Inflammatory macrophage (primary cell): ENCODE measurements at places on chromosomes 11 and 22.

GRCh38 chr11:86196913-86197312 is 47.6 kb upstream of the EED start:
- DNase-seq: no peak

GRCh38 chr22:39920134-39920743 is 19.4 kb downstream of the GRAP2 start:
- no peak for DNase-seq

- DNase-seq: peak; percentile 65
Observed at GRCh38 chr11:4190098-4190497, 95.5 kb downstream of the RRM1 start.

- no peak for DNase-seq
Observed at GRCh38 chr11:95485115-95485900, 254.3 kb upstream of the SESN3 start.

DNA sequence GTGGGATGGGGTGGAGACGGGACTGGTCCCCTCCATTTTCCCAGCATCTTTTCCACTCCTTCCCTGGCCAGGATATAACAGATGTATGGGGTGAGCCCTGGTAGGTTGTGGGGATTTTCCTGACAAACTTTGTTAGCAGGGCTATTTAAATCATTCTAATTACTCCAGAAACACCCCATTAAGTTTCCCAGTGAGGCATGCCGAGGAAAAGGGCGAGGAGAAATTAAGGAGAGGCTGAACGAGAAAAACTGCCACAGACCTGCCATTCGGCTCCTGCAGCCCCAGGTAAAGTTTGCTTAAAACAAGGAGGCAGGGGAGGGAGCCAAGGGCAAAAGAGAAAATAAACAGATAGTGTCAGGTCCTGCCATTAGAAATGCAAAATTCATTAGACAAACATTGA is 428.2 kb downstream of the BUD13 start:
- no peak for DNase-seq

- no peak for DNase-seq
Observed at GRCh38 chr11:45667929-45668680, 2.7 kb upstream of the CHST1 start.

DNA sequence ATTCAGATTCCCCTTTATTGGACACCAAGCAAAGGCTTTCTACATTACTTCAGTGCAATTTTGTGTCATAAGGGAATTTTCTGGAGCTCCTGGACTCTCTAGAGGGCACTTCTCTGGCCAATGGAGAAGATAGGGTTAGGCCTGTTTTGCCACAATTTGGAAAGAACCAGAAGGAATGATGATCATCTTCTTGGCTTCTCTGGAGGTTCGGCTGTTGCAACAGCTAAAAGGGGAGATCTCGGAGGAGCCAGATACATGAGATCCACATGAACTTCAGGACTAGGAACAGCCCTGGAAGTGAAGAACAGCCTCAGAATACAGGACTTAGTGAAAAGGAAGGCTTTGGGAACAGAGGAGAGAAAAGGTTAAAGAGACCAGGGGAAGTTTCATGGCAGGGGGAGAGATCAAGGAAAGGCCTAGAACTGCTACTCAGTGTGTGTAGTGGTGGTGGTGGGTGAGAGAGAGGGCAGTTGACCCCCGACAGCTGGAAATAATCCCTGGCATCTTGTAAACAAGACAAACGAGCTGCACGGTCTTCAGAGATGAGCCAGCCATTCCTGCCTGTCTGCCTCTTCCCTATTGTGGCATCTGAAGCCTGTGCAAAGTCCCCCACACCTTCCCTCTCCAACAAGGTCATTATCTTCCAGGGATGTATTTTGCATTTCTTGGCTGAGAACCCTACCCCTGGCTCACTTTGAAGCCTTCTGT is 83.8 kb downstream of the CCDC81 start:
- no peak for DNase-seq

DNA sequence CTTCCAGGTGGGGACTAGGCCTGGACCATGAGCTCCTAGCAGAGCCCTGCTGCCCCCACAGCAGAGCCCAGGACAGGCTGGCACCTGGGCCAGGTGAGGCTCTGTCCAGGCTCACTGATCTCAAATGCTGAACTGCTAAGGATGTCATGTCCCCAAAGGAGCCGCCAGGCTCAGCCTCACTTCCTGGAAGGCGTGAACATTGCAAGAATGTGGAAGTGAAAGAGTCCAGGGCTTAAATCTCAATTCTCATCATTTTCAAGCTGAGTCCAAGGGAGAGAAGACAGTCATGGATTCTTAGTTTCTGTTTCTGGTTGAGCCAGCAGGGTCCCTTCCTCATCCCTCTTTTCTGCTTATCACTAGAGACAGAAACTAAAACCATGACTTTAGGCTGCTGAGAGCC is 5.0 kb downstream of the ASCL2 start:
- DNase-seq: peak; percentile 86

- no peak for DNase-seq
Observed at GRCh38 chr11:76047766-76048165, 158.5 kb downstream of the WNT11 start.

DNA sequence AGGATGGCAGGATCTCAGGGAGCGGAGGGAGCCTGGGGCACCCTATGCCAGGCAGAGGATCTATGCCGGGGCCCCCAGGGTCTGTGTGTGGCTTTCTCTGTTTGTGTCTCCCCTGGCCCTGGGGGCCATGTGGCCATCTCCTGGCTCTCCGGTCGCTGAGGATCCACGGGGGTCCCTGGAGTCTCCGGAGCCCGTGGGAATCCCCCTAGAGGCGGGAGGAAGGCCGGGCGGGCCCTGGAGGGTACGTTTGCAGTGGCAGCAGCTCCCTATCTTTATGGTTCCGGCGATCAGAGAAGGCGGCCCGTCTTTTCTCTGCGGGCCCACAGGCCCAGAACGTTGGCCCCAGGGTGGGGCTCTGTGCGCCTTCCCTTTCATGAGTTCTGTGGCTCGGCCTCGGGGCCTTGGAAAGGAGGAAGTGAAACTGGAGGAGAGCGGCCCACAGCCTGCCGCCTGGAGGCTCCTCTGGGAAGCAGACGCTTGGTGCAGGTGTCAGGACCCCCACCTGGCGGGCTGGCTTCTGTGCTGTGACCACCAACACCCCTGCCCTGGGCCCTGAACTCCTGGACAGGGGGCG is 82.1 kb downstream of the KCNQ1 start:
- DNase-seq: peak; percentile 86

GRCh38 chr11:18748766-18749365 is 22.9 kb upstream of the IGSF22 start:
- no peak for DNase-seq

DNA sequence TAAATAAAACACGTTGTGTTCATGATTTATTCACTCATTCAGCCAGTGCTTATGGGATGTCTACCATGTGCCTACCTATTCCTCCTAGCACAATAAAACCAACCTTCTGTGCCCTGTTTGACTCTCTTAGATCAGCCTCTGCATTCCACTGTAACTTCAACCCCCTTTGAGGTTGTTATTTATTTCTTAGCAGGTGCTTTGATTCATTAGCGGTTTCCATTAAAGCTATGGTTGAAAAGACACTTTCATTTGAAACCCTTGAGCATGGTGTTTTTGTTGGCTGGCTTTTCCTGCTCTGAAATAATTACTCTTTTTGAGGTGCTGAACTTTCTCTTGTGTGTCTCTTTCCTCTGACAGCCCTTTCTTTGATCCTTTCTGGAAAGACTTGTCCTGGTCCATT is 570.6 kb upstream of the LARGE1 start:
- DNase-seq: no peak

GRCh38 chr11:30705913-30706675 is 119.9 kb upstream of the MPPED2 start:
- no peak for DNase-seq

DNA sequence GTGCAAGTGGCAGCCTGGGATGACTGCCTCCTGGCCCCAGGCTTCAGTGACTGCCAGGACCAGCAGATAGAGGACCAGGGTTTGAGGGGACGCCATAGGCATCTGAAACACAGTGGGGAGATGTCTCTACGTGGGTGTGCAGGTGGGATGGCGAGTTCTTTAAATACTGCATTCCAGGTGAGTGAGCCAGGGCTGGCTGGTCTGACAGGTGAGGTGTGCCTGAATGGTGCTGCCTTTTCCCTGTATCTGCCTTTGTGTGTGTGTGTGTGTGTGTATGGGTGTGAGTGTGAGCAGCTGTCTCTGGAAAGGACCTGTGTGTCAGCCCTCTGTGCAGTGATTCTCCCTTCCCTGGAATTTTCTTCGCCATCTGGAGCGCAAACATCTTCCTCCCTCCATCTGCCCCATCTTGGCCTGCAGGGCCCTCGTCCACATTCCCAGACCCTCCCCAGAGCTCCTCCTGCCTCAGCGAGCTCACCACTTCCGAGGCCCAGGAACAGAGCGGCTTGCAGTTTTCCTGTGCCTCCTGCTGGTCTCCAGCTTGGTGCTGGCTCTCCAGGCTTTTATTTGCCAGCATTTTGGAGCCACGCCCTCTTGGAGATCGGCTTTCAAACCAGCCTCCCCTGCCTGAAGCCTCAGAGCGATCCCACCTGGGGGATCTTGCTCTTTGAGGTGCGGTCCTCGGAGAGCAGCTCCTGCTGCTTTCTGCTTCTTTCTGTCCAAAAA is at the start of gene GPHA2:
Gene GPHA2 (minus strand): TSS at position 535 of the 723 bp plus-strand sequence. CDS start 433 bp downstream, at position 102.
- DNase-seq: no peak

DNA sequence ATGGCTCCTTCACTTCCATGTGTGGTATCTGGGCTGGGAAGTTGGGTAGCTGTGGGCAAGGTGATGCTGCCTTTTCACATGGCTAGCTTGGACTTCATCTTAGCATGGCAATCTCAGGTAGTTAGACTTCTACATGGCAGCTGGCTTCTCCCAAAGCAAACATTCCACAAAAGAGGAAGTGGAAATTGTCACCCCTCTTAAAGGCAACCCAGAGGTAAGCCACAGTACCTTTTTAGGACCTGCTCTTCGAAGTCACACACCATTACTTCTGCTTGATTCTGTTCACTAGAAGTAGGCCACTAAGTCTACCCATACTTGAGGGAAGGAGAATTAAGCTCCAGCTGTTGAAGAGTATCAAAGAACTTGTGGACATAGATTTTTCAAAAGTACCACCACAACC is 25.9 kb downstream of the TUG1 start:
- DNase-seq: no peak

- no peak for DNase-seq
Observed at GRCh38 chr11:86230921-86231434, 13.6 kb upstream of the EED start.

- no peak for DNase-seq
Observed at GRCh38 chr11:3166268-3167142, 1.4 kb upstream of the OSBPL5 start.

DNA sequence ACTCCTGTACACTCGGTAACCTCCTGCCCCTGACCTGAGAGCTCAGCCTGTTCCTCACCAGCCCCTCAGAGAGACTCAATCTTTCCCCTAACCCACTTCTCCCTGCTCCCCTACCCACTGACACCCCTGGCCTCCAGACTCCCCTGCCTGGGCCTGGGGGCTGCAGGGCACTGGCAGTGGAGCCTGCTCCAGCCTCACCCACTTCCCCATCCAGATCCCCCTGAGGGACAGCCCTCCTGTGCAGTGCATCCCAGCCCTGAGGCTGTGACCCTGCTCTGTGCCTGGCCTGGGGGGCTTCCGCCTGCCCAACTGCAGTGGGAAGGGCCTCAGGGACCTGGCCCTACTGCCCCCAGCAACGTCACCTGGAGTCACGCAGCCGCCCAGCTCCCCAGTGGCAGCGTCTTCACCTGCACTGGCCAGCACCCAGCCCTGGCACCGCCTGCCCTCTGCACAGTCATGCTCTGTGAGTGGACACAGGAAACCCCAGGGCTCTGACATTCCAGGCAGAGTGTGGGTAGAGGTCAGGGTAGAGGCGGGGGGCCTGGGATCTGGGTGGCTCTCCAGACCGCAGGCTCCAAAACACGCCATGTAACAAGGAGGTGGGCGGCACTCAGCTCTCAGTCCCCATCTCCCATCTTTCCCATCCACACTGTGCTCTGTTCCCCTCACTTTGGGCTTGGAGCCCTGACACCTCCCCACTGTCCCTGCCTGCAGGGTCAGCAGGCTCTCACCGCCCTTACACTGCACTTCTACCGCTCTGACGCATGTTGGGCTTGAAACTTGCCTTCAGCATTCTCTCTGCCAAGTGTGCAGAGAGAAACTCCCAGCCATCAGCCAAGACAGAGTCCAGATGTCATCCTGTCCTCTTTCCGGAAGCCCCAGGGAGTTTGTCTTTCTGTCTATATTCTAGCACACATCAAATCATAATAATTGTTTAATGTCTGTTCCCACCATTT is 5.1 kb downstream of the VSIG10L2 start:
- DNase-seq: no peak

- DNase-seq: no peak
Observed at GRCh38 chr11:68312117-68312779, at the start of gene LRP5. Gene LRP5, plus strand, starts transcription at chr11:68312591. Its CDS starts 124 bp downstream, at chr11:68312715.

DNA sequence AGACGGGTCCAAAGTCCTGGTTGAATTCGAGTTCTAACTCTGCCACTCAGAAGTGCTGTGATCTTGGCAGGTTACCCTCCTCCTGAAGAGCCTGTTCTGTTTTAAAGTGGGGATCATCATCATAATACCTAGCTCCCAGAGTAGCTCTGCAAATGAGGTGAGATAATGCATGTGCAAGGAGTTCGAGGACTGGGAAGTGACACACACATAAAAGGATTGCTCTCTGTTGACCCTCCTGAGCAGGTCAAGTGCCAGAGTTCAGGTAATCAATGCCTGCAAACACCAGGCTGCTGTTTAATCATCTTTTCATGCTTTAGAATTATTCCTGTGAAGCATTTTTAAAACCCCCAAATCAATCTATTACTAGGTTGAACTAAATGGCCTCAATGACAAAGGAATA is 19.9 kb downstream of the RCN1 start:
- DNase-seq: no peak

GRCh38 chr11:21814169-21814568 is 378.7 kb upstream of the ANO5 start:
- DNase-seq: no peak

DNA sequence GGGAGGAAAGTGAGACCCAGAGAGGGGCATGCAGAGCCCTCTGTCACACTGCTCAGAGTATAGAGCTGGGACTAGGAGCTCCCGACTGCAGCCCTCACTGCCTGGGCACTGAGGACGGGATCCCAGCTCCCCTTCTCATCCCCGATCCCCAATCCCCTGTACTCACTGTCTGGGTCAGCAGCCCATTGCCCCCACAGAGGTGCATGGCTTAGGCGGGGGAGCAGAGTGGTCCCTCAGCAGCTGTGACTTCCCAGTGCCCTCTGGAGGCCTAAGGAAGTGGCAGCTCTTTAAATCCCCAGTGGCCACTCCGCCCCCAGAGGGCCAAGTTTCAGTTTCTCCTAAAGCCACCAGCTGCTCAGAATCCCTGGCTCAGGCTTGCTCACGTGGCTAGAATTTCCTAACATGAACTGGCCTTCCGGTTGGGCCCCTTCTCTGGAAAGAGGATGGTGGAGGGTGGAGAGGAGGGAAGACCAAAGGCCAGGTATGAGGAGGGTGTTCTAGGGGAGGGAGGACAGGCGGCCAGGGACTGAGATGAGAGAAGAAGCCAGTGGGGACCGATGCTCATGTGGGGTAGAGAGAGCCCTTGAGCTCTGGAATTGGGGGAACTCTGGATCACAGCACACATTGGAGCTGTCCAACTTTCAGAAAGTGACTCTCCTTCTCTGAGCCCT is at the start of gene BATF2:
Gene BATF2 (minus strand): TSS at position 262 of the 671 bp plus-strand sequence. CDS start 57 bp downstream, at position 205.
- DNase-seq: peak; percentile 87
